ENCODE measurements at places on chromosomes 6 and 20.
A peak's percentile ranks its signal among the peaks of the same experiment; 100 is the strongest.

GRCh38 chr6:19181211-19181610 is 656.0 kb upstream of the ID4 start:
- DNase-seq, result peak; percentile 62

GRCh38 chr6:117498159-117498558 is 15.7 kb downstream of the DCBLD1 start:
- peak; percentile 30 for DNase-seq

GRCh38 chr6:12148317-12148801 is 136.2 kb downstream of the HIVEP1 start:
- DNase-seq, result no peak

DNA sequence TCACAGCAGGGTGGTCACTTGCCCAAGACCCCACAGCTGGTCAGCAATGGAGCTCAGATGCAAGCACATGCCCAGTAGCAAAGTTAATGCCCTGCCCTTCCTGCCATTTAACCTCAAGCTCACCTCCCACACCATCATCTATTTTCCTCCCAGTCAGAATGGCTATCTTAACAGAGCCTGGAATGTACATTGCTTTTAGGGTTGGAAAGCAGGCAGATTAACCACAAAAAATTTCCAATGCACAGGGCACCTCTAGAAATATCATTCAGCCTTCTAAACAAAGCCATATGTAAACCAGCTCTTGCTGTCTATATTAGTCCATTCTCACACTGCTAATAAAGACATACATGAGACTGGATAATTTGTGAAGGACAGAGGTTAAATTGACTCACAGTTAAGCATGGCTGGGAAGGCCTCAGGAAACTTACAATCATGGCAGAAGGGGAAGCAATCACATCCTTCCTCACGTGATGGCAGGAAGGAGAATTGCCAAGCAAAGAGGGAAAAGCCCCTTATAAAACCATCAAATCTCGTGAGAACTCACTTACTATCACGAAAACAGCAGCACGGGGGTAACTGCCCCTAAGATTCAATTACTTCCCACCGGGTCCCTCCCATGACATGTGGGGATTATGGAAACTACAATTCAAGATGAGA is 106.9 kb downstream of the FYN start:
- DNase-seq, result no peak

- DNase-seq, result no peak
Measured at GRCh38 chr6:101380897-101381630, 12.4 kb upstream of the GRIK2 start.

- no peak for DNase-seq
Measured at GRCh38 chr6:29633534-29633905, 537 bp upstream of the GABBR1 start.

DNA sequence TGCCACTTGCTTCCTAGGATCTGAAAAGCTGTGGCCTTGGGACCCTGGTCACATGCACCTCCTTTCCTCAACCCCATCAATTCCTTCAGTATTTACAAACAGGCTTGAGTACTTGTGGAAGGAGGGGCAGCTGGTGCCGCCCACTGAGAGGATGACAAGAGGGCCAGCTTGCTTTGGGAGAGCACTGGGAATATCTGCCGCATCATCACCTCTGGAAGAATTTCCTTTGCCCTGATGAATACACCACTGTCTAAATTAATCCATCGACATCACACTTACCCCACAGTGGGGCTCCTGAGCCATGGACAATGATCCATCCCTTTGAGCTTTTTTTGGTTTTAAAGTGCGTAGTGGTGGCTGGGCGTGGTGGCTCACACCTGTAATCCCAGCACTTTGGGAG is 25.9 kb downstream of the TBC1D20 start:
- DNase-seq, result no peak

DNA sequence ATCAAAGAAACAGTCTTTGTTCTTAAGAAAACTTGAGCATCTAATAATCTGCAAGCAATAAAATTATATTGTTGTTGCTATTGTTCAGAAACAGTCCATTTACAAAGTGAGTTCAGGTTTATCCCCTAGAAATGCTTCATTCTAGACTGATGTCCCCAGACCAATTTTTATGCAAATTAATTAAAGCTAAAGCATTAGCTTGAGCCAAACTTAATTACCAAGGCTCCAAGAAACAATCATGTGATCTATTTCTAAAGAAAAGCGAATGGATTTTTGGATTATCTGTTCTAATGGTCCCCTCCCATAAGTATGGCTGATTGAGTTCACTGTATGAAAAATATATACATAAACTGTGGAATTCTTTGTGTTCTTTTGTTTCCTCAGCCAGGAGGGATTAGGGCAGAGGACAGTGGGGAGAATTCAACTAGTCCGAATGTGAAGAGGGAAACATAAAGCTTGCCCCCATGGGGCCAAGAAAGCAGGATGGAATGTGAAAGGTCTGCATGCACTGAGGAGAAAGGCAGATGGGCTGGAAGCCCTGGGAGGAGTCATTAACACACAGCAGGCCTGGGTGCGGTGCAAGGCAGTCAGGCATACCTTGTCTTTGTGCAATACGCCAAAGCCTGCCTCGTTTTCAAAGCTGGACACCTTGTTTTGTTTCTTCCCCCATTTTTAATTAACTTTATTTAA is 597.1 kb downstream of the KIF16B start:
- DNase-seq, result no peak

DNA sequence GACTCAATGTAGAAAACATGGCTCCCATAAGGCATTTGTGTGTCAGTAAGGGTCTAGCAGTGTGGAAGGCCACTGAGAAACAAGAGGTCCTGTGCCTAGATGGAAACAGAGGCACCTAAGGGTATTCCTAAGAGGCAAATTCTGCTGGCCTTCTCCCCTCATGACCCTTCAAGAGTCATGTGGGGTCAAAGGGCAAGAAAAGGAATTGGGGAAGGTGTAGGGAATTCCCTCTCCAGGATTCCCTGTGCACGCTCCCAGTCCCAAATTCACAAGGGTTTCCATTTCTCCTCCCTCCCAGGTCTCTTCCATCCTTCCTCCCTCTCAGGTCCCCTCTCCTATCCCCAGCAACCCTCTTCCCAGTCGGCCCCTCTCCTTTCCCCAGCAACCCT is 568 bp downstream of the AGPAT1 start:
- DNase-seq, result no peak

- peak; percentile 59 for DNase-seq
Measured at GRCh38 chr20:31698803-31699718, 23.6 kb downstream of the BCL2L1 start.

GRCh38 chr20:22555791-22556564 is 28.4 kb downstream of the FOXA2 start:
- DNase-seq, result no peak

DNA sequence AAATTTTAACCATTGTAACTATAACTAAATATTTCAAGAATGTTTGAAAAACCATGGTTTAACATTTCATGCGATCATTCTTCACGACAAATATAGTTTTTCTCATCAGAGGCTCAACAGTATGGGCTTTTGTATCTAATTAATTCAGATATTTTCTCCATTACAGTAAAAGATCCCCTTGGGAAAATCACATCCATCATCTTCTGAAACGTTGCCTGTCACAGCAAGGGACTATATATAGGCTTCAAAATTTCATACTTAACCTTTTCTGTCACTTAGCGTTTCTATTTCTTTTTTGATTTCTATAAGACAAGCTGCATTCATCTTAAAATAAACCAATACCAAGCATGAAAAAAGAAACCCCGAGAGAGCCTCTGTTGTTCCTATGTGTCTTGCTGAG is 710.0 kb downstream of the PRKN start:
- no peak for DNase-seq

DNA sequence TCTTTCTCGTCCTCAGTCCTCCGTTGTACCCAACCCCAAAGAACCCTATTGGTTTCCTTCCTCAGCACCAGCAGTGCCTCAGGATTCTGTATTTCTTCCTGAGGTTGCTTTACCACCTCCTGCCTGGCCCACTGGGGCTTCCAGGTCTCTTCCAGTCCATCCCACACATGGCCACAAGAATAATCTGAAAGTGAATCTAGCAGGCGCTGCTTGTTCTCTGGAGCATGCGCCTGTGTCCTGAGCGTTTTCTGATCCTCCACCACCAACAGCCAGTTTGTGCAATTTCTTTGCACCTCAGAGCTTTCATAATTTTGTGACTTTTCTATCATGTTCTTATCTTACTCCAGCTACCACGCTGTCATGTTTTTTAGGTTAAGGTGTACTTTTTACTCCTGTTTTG is 11.6 kb upstream of the HSP90AB1 start:
- no peak for DNase-seq

- no peak for DNase-seq
Measured at GRCh38 chr6:158607411-158608170, 37.0 kb downstream of the DYNLT1 start.

DNA sequence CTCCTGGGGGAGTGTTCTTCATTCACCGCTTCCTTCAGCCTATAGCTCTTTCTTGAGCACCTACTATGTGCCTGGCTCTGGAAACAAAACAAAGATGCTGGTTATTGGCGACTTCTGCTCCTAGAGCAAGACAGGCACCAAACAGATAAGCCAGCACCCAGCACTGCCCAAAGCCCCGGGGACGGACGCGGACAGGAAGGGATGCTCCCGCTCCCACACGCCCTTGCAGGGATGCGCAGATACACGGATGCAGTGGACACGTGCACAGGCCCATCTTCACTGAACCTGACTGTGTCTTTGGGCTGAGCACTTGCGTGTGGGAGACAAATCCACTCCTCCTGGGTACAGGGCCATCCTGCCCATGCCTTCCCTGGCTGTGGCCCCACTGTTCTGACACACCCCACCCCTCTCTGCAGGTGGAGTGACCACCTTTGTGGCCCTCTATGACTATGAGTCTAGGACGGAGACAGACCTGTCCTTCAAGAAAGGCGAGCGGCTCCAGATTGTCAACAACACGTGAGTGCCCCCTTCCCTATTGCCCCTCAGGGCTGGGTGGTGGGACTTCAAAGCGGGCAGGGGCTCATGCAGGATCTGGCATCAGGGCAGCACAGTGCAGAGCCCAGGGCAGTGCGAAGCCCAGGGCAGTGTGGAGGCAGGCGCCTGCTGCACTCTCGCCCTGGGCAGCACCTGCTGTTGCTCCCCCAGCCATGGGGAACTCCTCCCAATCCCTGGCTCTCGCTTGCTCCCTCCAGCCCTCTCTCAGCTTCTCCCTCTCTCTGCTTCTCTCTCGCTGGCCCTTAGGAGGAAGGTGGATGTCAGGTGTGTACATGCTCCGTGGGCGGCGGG is 39.9 kb downstream of the SRC start:
- DNase-seq, result peak; percentile 5

DNA sequence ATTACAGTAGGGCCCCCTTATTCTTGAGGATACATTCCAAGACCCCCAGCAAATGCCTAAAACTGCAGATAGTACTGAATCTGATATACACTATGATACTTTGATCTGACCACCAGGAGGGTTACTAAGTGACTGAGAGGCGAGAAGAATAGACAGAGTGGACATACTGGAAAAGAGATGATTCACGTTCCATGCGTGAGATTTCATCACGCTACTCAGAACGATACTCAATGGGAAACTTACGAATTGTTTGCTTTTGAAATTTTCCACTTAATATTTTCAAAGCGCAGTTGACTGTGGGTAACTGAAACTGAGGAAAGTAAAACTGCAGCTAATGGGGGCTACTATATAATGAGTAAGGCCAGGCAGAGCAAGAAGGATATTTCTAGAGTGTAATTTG is 60.8 kb downstream of the STX11 start:
- DNase-seq, result no peak

- no peak for DNase-seq
Measured at GRCh38 chr6:47456536-47456975, 21.0 kb upstream of the CD2AP start.

DNA sequence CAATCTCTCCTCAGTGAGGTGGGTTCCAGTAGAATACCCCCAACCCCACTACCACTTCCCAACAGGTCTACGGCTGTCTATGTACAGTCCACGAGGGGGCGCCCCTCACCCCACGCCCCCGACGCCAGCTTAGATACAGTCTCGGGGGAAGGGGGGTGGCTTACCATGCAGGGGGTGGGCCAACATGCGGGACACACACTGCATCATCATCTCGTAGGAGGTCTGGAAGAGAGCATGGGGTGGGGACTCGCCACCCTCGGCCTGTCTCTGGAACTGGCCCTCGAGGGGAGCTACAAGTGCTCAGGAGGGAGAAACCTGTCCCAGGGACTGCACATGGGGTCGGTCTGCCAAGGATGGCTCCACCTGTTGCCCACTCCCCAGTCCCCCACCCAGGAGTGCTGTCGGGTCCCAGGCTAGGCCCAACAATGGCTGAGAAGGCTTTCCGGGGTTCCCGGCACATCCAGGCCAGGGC is 8.5 kb downstream of the MTCH1 start:
- no peak for DNase-seq

Measured in stomach (tissue), 19 donors.